Stimulated activated CD4-positive, alpha-beta T cell treated with anti-CD3 and anti-CD28 coated beads, Interleukin-1b, Interleukin-23, amount 100 ng/mL, for 4 hours (primary cell): ENCODE measurements at places on chromosomes 5 and 9.
A peak's percentile ranks its signal among the peaks of the same experiment; 100 is the strongest.

DNA sequence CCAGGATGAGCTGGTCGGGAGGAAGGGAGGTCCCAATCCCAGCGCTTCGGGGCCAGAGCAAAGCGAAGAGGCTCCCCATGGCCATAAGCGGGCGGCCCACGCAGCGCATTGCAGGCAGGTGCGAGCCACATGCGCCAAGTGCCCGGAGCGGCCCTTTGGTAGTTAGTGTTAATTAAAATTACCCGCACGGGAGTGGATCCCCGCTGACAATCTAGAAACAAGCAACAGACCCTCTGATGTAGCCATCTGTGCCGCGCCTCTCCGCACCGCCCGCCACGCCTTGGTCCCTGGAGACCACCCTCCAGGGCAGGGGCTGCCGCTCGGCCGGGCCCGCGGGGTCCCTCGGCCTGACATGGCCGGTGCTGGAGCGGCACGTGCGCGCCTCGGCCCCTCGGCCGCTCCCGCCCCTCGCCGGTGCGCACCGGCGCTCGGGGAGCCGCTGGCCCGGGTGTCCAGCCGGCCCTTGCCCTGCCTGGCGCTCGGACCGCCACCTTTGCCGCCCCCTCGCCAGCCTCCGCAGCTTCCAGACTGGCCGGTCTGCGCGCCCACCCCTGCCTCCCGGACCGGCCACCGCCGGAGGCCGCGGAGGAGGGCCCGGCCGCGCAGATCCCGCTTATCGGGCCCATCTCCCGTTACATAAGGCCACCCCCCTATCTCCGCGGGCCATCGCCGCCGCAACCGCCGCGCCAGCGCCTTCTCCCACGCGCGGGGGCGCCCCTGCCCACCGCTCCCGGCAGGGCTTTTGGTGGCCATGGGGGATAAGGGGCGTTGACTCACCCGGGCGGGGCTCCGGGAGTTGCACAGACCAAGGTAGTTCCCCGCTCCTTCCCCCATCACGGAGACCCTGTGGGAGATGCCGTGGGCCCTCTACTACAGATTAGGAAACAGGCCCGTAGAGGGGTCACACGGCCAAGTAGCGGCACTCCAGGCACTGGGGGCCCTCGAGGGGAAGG lies 1.9 kb upstream of the IL13 start:
- DNase-seq = peak; percentile 31

DNA sequence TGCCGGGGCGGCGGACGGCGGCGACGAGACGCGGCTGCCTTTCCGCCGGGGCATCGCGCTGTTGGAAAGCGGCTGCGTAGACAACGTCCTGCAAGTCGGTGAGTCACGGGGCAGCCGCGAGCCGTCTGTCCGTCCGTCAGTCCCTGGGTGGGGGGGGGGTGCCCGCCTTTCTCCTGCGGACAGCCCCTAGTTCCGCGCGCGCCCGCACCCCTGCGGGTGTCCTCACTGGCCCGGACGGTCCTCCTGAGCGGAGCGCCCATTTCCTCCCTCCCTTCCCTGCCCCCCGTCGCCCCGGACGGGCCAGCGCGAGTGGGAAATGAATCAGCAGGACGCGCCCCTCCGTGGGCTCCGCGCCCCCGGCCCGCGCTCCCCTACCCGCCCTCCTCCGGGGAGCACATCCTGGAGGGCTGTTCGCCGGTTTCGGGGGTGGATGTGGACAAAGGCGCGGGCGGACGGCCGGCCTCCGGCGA lies 828 bp downstream of the ZSWIM6 start:
- no peak for DNase-seq

- no peak for DNase-seq
Observed at GRCh38 chr9:17929506-17929905, 350.6 kb downstream of the SH3GL2 start.

DNA sequence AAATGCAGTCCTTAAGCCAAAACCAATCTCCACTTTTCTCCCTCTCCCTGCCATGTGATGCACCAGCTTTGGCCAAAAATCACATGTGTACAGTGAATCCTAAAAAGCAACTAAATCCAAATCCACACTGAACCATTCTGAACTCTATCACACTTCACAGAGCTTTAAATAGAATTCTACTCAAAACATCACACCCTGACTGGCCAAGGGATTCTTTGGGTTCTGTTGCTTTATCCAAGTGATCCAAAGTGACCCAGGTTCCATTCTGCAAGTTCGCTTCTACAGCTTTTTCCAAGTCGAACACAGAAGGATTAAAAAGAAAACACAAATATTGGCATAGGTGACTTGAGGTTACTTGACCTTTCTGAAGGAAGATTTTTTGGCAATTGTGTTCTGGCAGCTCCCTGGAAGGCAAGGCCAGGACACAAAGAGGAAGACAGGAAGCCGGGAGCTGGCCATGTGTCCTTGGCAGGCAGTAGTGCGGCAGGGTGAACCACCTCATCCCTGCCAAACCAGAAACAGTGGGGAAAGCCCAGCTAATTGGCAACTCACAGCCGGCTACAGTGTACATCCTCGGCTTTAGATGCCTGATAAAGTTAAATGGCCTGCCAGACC lies 115.0 kb downstream of the NFIB start:
- DNase-seq = no peak

GRCh38 chr5:59279979-59280378 lies 613.5 kb downstream of the PDE4D start:
- DNase-seq = no peak

GRCh38 chr9:26311463-26311995 lies 581.1 kb downstream of the CAAP1 start:
- DNase-seq = no peak

- no peak for DNase-seq
Observed at GRCh38 chr5:73851471-73852181, 225.6 kb downstream of the ARHGEF28 start.

GRCh38 chr5:14663734-14664269 lies 716 bp upstream of the OTULIN start:
- DNase-seq = no peak

GRCh38 chr5:103428411-103428871 lies 134.1 kb downstream of the NUDT12 start:
- DNase-seq = no peak

DNA sequence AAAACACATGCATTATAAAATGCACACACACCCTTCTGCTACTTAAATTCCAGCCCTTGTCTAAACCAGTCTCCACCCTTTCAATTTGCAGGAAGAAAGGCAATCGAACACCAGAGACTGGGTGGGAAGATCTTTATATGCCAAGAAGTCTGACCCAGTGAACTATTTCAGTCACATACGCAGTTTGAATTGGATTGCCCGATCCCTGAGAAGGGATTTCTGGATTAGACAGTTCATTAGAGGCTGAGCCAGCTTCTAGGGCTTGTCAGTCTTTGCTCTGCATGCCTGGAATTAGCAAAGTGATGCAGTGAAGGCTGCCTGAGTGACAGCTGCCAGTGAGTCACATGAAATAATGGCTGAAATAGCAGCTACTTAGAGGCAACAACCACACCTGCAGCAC lies 159.9 kb downstream of the PPP2R2B start:
- no peak for DNase-seq

DNA sequence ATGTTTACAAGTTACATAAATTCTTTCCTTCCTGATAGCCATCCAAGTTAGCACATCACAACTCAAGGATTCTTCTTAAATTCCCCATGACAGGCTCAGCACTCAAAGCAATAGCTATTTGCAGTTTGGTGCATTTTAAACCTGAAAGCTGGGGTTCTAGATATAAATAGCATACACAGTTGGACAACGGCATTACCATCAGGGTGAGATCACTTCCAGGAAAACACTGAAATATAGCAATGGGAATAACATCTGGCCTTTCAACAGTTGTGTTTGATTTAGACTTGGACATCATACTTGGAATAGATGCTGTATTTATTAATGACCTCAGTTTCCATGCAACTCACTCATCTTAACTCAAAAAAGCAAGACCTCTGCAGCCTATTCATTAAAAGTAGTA lies 24.7 kb upstream of the LECT2 start:
- DNase-seq = no peak

DNA sequence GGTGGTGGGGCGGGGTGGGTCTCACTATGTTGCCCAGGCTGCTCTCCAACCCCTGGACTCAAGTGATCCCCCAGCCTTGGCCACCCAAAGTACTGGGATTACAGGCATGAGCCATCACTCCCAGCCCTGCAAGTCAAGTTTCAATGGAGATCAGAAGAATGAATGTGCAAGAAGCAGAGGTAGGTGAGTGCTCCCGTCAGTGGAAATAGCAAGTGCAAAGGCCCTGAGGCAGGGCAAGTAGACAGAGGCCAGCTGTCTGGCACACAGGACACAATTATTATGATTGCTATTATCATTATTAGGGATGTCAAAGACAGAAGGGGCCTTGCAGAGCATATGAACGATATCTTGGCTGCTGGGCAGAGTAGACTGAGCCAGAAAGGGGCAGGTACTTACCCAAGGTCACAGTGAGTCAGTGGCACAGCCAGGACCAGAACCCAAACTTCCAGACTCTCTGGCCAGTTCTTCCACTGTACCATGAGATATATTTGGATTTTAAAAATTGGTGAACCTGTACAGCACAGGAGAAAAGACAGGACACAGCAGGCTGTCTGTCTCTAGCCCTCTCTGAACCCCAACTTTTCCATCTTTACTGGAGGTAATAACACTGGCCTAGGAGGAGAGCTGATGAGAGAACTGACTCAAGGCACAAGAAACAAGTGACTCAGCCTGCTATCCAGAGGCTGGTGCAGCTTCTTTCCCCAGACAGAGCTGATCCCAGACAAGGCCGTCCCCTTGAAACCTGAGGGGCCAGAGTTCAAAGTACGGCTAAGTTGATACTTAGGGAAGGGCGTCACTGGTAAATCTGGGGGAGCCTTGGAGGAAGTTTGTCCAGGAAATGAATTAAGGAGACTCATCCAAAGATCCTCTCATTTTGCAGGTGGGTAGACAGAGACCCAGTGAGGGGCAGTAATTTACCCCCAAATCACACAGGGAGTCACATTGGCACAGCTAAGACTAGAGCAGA lies 1.4 kb downstream of the HDHD3 start:
- DNase-seq = no peak

DNA sequence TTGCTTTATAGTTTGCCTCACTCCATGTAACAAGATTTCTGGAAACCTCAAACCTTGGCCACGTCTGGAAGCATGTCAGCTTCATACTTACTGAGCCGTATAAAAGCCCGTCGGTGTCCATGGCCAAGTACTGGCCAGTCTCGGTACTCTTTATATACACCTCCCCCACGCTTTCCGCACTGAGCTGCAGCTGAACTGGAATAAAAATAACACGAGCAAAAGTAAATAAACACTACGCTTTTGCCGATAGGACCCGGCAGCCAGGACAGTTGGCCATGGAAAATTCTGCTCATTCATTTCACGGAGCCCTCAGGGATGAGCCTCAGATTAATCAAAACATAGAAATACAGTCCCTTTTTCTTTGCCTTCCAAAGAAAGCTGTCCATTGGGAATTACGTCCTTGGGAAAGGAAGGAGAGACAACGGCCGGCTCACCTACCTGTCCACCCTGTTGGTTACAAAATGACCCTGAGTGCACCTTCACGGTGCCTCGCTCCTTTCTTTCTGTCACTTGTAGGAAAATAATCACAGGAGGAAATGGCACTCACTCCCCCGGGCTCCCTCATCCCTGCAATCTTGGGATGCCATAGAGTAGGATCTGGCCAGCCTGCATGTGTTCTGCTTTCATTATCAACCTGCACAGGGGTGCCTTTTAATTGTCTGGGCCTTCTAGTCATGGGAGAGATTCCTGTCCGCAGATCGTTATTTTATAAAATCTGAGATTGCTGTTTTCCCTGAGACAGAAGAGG lies 85.1 kb downstream of the FGF1 start:
- DNase-seq = no peak

DNA sequence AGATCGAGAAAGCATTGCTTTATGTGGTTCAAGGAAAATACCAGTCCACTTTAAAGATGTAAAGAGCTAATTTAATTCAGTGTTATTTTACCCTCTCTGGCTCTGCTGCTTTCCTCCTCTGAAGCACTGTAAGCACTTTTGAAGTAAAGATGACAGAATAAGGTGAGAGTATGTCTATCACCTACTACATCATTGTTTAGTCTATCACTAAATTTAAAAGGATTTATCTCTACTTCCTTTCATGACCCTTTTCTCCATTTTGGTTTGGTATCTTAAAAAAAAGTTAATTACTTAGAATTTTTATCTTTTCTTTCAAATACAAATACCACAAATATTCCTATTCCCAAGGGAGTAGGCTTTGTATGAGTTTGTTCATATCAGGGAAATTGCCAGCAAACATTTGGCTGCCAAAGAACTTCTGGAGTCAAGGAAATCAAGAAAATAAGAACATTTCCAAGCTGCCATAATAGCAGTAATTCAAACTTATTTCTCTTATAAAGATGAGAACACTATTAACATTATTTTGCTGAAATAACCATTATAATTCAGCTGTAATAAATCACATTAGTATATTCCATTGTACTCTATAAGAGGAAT lies 77.8 kb downstream of the SLC38A9 start:
- DNase-seq = no peak
